ENCODE measurements at places on chromosomes 3 and 15. TPM values are rescaled to one million over a fixed set of nuclear protein-coding genes. Genes with fewer than 3 reads are reported as not detected.

ITGA11 gene
- total RNA-seq = 136 TPM

ALDH1A3 gene
- 10.9 TPM for total RNA-seq

CRYBG3 gene
- 13.2 TPM for total RNA-seq

CDHR4 gene
- not detected for total RNA-seq

GRCh38 chr15:81047928-81048327 lies 47.2 kb downstream of the TLNRD1 start:
- H3K27ac ChIP-seq = no peak overlapping the region
- no peak for DNase-seq

DNA sequence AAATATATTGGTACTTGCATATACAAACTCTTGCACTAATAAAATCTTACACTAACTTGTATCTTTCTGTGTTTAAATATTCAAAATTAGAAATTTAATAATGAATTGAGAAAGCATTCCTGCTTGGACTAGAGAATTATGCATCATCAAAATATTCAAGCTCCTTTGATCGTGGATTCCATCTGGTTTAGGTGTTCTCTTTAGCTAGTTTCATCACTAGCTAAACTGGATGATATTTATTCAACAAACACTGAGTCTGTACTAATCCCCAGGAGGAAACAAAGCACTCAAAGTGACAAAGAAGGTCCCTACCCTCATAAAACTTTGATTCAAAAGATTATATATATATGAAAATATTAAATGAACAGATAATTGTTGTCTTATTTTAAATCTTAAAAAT lies 1360.9 kb upstream of the ALCAM start:
- no peaks in the 10 kb centered on the region for H3K27me3 ChIP-seq
- H3K4me3 ChIP-seq = no peak overlapping the region
- H3K27ac ChIP-seq = no peak overlapping the region

DNA sequence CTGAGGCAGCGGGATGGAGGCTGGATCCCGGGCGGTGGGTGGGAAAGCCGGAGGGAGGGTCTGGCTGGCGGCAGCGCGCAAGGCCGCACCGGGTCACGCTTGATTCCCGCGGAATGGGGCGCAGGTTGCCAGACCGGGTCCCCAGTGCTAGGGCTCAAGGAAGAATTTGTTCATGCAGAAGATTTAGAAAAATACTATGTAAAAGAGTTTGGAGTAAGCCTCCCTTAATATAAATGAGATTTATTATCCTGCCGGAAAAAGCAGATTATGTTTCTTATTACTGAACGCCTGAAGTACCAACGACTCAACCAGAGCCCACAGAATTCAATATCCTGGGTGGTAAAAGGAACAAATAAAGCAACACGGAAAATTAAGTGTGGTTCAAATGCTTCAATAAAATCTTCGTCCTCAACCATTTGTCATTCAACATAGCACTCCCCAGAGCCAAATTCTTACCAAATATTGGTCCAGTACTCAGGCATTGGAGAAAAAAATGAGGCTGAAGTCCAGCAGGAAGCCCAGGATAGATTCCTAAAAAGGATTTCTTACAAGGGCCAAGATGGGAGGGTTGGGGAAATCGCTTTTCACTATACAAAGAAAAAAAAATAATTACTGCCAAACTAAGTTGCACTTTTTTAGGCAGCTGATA lies 1.2 kb upstream of the ZBTB20 start:
- no peaks in the 10 kb centered on the region for H3K27me3 ChIP-seq
- peak overlapping the region; percentile 52 for H3K4me3 ChIP-seq
- H3K4me1 ChIP-seq = peaks cover 16% of the 10 kb centered on the region
- H3K36me3 ChIP-seq = no peaks in the 10 kb centered on the region
- no peak for DNase-seq
- peak overlapping the region; percentile 89 for H3K27ac ChIP-seq

DNA sequence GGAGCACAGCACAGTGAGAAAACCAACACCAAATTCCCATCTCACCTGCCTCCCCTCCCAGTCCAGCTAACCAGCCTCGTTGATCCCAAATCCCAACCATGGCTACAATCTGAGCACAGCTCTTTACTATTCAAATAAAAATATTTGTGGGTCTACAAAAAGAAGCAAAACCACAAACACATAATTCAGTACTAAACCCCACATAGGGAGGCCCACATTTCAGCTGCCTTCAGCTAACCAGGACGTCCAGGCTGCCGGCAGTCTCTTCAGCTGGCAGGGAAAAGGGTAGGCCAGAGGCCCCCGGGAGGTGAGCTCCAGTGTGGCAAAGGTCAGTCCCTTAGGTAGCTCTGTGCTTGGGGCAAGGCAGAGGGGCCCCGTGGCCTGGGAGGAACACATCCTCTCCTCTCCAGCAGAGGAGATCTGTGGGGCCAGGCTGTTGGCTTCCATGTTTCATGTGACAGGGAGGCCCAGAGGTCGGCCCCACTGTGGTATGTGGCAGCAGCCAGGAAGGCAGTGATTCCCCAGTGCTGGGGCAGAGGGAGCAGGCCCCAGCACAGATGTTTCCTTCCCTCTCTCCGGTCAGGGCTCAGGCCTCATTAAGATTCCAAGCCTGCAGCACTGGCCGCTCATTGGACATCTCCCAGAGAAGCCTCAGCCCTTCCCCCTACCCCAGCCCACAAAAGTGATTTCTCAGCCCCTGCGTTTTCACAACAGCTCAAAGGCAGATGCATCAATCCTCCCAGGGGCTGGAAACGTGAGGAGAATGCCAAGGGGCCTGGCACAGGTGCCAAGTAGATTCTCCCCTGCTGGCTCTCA lies 381.4 kb downstream of the NTRK3 start:
- DNase-seq = no peak
- peaks cover 7% of the 10 kb centered on the region for H3K36me3 ChIP-seq

DNA sequence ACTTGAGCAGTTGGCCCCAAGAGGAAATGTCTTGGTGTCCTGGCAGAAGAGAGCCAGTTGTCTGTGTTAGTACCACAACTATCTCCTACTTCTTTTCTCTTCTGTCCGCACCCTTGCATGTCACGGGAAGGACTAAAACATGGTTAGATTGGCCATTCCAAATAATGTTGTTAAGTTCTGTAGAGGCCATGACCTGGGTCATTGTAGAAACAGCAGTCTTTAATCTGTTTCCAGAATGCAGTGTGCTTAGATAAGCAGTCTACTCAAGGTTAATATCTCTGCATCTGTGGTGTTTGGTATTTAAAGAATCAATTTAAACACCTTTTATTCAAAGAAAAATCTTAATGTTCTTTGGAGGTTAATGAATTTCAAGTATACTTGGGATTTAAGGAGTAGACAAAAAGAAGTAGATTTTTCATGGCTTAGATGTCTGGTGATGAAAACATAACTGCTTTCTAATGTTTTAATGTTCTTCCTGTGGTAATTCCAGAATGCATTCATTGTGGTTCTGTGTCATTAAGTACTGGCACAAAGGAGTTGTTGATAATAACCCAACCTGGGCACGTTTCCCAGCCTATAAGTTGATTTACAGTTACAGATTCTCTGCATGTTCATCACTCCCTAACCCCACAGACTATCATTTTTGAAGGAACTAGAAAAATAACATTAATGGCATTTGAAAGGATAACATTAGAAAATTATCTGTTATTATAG lies 58.9 kb downstream of the TMEM108 start:
- peaks cover 3% of the 10 kb centered on the region for H3K4me1 ChIP-seq
- no peak overlapping the region for H3K27ac ChIP-seq
- no peaks in the 10 kb centered on the region for H3K36me3 ChIP-seq
- no peaks in the 10 kb centered on the region for H3K27me3 ChIP-seq

- no peaks in the 10 kb centered on the region for H3K36me3 ChIP-seq
- no peak overlapping the region for H3K27ac ChIP-seq
- H3K4me3 ChIP-seq = no peak overlapping the region
- DNase-seq = no peak
- H3K4me1 ChIP-seq = no peaks in the 10 kb centered on the region
Measured at GRCh38 chr3:20537234-20537633, 351.2 kb upstream of the SGO1 start.

Data from ascending aorta (tissue), 2 donors.